ENCODE measurements at places on chromosomes 2 and 18.
A peak's percentile ranks its signal among the peaks of the same experiment; 100 is the strongest.

- H3K36me3 ChIP-seq: no peaks in the 10 kb centered on the region
- no peaks in the 10 kb centered on the region for H3K27me3 ChIP-seq
- no peak overlapping the region for H3K4me3 ChIP-seq
Measured at GRCh38 chr2:134459706-134460406, 206.0 kb downstream of the MGAT5 start.

GRCh38 chr2:202378662-202379358 lies 2.7 kb downstream of the BMPR2 start:
- no peak for DNase-seq
- 0 out of 2 replicates have a peak, but pooled peaks cover 7% of the 10 kb centered on the region for H3K36me3 ChIP-seq
- H3K4me3 ChIP-seq: peak overlapping the region; percentile 73
- H3K27ac ChIP-seq: peak overlapping the region; percentile 88
- H3K27me3 ChIP-seq: no peaks in the 10 kb centered on the region
- no peaks in the 10 kb centered on the region for H3K4me1 ChIP-seq

GRCh38 chr2:49080681-49081080 lies 73.6 kb downstream of the FSHR start:
- H3K27ac ChIP-seq: no peak overlapping the region
- no peaks in the 10 kb centered on the region for H3K36me3 ChIP-seq
- H3K4me3 ChIP-seq: no peak overlapping the region
- no peaks in the 10 kb centered on the region for H3K4me1 ChIP-seq
- DNase-seq: no peak
- H3K27me3 ChIP-seq: no peaks in the 10 kb centered on the region

DNA sequence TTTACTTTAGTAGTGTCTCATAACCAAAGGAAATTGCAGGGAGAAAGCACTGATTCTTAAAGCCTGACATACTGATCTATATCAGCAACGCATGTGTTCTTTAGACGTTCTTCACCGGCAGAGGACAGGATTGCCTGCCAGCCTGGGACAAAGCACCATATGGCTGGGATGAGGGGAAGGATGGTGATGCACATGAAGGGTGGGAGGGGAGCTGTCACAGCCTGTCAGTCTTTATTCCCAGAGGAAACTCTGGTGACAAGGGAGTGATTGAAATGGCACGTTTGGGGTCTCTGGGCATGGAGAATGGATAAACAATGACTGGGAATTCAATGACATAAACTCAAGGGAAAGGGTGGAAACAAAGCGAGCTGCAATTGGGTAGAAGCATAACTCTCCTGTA lies 808.1 kb downstream of the DCC start:
- no peak overlapping the region for H3K4me3 ChIP-seq
- no peaks in the 10 kb centered on the region for H3K4me1 ChIP-seq
- H3K27me3 ChIP-seq: no peaks in the 10 kb centered on the region
- H3K36me3 ChIP-seq: no peaks in the 10 kb centered on the region
- no peak for DNase-seq
- no peak overlapping the region for H3K27ac ChIP-seq

GRCh38 chr18:55997151-55997561 lies 409.2 kb upstream of the TCF4 start:
- no peak overlapping the region for H3K4me3 ChIP-seq
- peaks cover 8% of the 10 kb centered on the region for H3K4me1 ChIP-seq
- no peaks in the 10 kb centered on the region for H3K36me3 ChIP-seq
- H3K27ac ChIP-seq: peak overlapping the region; percentile 40

- DNase-seq: no peak
- H3K4me3 ChIP-seq: no peak overlapping the region
- H3K4me1 ChIP-seq: no peaks in the 10 kb centered on the region
- H3K36me3 ChIP-seq: no peaks in the 10 kb centered on the region
- no peaks in the 10 kb centered on the region for H3K27me3 ChIP-seq
Measured at GRCh38 chr2:238233625-238234024, 6.2 kb downstream of the HES6 start.

- no peak for DNase-seq
- no peaks in the 10 kb centered on the region for H3K27me3 ChIP-seq
- no peaks in the 10 kb centered on the region for H3K36me3 ChIP-seq
- no peak overlapping the region for H3K4me3 ChIP-seq
- H3K4me1 ChIP-seq: peaks cover 24% of the 10 kb centered on the region
Measured at GRCh38 chr2:235711527-235711926, 217.7 kb downstream of the AGAP1 start.

GRCh38 chr2:179861027-179861415 lies 391 bp downstream of the ZNF385B start:
- H3K27me3 ChIP-seq: peaks cover 37% of the 10 kb centered on the region
- DNase-seq: no peak
- H3K36me3 ChIP-seq: no peaks in the 10 kb centered on the region
- H3K4me1 ChIP-seq: no peaks in the 10 kb centered on the region

GRCh38 chr2:66301022-66301766 lies 133.7 kb upstream of the MEIS1 start:
- no peaks in the 10 kb centered on the region for H3K27me3 ChIP-seq
- H3K27ac ChIP-seq: no peak overlapping the region
- H3K36me3 ChIP-seq: no peaks in the 10 kb centered on the region
- no peaks in the 10 kb centered on the region for H3K4me1 ChIP-seq
- DNase-seq: no peak

DNA sequence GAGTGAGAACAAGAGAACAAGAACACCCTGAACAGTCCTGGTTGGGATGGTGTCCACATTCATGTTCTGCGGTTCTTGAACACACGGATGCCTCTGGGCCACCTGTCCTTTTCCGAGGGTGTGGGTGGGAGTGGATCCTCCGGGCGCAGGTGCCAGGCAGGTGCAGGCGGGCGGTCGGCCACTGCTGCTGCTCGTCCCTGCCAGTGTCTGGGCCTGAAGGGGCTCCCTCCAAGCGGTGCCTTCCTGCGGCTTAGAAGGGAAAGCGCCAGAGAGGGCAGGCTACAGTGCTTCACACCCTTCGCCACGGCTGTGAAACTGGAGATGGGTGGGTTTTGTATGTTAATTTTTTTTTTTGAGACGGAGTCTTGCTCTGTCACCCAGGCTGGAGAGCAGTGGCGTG lies 8.0 kb upstream of the D2HGDH start:
- H3K36me3 ChIP-seq: peaks cover 9% of the 10 kb centered on the region
- no peaks in the 10 kb centered on the region for H3K27me3 ChIP-seq
- DNase-seq: no peak
- no peak overlapping the region for H3K27ac ChIP-seq

DNA sequence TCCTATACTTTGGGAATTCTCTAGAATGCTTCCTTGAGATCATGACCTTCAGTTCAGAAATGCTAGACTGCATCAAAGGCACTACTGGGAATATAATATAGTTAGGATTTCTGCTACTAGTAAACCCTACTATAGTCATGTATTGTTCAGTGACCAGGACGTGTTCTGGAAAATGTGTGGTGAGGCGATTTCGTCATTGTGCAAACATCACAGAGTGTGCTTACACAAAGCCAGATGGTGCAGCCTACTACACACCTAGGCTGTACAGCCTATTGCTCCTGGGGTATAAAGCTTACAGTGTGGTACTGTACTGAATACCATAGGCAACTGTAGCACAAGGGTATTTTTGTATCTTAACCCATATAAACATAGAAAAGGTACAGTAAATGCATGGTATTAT lies 13.0 kb downstream of the CXCR4 start:
- H3K27ac ChIP-seq: no peak overlapping the region
- H3K36me3 ChIP-seq: no peaks in the 10 kb centered on the region
- H3K4me1 ChIP-seq: no peaks in the 10 kb centered on the region
- H3K4me3 ChIP-seq: no peak overlapping the region
- no peak for DNase-seq
- peaks cover 14% of the 10 kb centered on the region for H3K27me3 ChIP-seq

DNA sequence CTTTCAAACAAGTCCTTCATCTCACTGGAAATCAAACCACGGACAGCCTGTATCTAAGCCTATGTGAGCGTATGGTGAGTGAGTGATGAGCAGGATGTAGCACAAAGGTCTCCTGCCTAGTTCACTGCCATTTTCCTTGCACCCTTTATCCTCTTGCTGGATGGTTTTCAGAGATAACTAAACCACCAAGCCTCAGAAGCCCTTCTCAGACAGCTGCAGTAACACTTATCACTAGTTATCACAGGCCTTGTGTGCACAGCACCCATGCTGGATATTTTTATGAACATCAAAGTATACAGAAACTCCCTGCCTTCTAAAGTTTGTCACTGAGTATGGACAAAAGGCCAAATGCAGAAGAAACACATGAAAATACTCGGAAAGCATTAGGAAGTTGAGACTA lies 69.5 kb downstream of the C1D start:
- no peaks in the 10 kb centered on the region for H3K27me3 ChIP-seq
- H3K27ac ChIP-seq: no peak overlapping the region
- DNase-seq: no peak
- H3K36me3 ChIP-seq: no peaks in the 10 kb centered on the region

GRCh38 chr2:235740821-235741220 lies 247.0 kb downstream of the AGAP1 start:
- no peaks in the 10 kb centered on the region for H3K27me3 ChIP-seq
- no peak overlapping the region for H3K27ac ChIP-seq
- no peak for DNase-seq
- peaks cover 20% of the 10 kb centered on the region for H3K4me1 ChIP-seq
- peaks cover 22% of the 10 kb centered on the region for H3K36me3 ChIP-seq
